ENCODE measurements at places on chromosomes 1 and 21.

DNA sequence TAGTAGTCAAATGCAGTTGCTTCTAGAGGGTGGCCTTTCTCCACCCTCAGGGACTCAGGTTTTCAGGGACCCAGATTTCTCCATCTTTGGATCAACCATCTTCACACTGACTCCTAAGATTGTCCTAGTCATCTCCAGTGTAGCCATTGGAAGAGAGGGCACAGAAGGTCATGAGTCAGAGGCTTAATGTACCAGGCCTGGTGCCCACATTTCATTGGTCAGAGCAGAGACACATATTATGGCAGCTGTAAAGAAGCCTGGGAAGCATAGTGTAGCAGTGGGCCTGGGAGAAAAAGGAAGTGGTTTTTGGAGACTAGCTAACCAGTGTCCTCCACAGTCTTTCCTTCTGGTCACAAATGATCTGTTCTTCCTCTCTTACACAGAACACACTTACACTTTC lies 122.5 kb downstream of the GIPC2 start:
- DNase-seq, result peak; percentile 35

- no peak for DNase-seq
Measured at GRCh38 chr1:185914089-185914488, 179.9 kb downstream of the HMCN1 start.

- DNase-seq, result peak; percentile 29
Measured at GRCh38 chr1:177170756-177171535, at the start of gene BRINP2. Gene BRINP2, plus strand, starts transcription at chr1:177170958. Its CDS starts 58,919 bp downstream, at chr1:177229877.

GRCh38 chr1:202616355-202616915 lies 93.8 kb downstream of the SYT2 start:
- DNase-seq, result no peak

- DNase-seq, result no peak
Measured at GRCh38 chr21:32484706-32485380, 72.3 kb downstream of the EVA1C start.

DNA sequence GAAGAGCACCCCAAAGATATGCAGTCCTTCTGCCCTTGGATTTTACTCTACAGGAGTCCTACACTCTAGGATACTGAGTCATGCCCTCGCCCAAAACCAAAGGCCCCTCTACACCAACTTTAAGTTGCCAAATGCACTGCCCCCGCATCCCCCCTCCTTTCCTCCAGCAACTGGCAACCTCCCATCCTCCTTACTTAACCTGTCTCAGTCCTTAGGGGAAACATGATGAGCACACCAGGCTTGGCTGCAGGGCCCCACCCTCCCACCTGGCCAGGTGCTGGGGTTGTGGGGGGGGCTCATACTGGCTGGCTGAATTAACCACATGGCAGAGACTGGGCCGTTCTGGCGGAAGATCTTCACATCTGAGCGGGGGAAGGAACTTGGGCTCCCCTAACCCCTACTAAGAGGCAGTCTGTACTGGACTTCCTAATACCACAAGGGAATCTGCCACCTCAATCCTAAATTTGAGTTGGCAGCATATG lies 1.2 kb downstream of the HDGF start:
- no peak for DNase-seq

GRCh38 chr1:39165488-39165887 lies 39.0 kb upstream of the MACF1 start:
- no peak for DNase-seq

DNA sequence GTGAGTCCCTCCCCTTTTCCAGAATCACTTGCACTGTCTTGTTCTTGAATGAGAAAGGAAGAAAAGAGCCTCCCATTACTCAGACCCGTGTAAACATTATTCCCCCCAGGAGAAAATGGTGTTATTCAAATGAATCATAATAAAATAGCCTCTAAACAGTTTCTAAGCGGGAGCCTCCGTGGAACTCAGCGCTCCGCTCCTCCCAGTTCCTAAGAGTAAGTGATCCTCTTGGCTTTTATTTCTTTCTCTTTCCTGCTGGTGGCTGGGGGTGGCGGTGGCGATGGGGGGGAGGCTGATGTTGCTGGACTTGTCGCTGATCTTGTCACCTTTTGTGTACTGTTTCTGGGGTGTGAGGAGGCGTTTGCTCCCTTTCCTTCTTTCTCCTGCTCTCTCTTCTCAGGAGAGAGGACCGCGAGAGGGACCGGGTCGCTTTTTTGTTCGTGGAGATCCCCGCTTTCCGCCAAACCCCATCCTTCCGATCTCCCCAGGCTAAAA lies 781 bp downstream of the PROX1 start:
- peak; percentile 20 for DNase-seq

DNA sequence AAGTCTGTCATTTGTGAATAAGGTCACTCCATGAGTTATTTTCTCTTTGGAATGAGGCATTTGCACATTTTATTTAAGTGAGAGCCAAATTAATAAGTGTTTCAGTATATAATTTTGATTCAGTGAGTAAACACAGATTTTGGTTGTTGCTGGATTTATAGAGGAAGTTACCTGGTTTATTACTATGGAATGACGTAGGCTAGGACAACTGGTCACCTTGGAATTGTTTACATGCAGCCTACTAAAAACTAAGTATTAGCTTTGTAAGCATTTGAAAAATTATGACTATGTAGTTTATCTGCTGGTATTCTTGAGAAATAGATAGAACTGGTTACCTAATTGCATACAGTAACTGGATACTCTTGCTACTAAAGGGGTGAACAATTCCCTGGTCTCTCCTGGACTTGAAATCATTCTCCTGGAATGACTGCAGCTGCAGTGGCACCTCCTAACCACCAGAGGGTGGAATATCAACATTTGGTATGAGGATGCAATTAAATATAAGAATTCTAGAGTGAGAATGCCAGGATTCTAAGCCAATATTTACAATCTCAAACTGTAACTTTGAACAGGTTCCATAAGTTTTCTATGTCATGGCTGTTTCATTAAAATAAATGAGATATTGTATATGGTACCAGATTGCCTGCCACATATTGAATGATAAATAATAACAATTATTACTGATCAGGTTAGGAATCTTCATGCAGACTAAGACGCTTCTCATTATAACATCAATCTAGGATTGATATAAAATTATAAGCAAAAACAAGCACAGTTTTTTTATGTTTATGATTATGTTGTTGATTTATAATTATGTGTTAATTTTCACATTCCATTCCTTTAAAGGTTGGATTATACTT lies 3.5 kb upstream of the KRTAP27-1 start:
- peak; percentile 10 for DNase-seq

- no peak for DNase-seq
Measured at GRCh38 chr1:151840421-151840820, 801 bp upstream of the C2CD4D start.

DNA sequence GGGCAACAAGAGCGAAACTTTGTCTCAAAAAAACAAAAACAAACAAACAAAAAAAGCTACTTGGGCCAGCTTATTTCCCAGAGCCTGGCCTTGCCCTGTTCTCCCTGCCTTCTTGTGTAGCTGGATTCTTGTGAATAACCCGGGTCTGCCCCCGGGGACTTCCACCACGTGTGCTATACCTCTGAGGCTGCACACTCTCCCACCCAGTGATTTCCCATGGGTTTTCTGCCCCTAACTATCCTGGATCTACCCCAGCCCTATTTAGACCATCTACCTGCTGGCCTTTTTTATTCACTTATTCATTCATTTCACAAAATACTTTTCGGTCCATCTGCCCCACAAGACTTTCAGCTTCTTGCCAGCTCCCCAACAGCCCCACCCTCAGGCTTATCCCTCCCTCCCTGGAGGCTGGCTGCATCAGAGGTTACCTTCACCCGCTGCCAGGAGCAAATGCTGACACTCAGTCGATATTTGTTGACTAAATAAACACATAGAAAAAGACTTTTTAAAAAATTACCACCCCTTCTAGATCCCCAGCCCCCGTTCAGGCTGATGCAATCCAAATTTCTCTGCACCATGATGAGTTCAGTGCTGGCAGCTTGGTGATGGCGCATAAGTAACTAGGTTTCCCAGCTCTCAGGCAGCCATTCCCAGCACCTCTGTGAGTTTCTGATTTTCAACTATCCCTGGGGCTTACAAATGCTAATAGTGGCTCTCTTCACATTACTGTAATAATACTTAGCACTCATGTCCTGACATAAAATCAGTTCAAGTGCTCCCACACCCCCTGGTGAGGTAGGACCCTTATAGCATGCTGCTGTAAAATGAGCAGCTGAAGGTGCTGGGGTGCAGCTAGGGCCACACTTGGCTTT lies 30.7 kb upstream of the TARBP1 start:
- no peak for DNase-seq

- peak; percentile 58 for DNase-seq
Measured at GRCh38 chr21:41164981-41165655, 2.8 kb upstream of the BACE2 start.

DNA sequence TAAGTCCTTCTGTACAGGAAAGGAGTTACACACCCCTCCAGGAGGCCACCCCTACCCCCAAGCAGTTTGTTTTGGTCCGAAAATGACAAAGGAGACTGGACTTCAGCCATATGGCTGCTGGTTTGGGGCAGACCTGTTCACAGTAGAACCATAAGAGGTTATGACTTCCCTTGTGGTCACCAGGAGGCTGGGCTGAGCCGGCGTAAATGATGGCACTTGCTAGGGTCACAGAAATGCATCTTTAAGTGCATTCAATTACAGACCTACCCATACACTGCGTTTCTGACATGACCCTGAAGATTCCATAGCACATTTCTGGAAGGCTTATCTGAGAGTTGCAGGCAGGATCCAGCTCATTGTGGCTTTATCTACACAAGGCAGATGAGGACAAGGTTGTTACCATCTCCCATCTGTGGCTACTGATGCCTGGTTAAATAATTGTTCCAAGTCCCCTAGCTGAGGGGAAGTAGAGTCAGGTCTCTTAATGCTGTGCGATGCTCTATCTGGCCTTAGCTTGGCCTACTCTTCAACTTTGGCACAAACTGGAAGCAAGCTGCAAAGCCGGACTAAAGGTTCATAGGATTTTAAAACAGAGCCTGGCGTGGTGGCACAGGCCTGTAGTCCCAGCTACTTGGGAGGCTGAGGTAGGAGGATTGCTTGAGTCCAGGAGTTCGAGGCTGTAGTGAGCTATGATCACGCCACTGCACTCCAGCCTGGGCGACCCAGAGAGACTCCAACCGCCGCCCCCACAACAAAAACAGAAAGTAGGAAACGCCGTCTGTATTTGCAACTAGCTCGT lies 1.7 kb upstream of the TRIM67 start:
- no peak for DNase-seq

GRCh38 chr21:32795376-32795775 lies 23.8 kb upstream of the PAXBP1 start:
- no peak for DNase-seq

- DNase-seq, result no peak
Measured at GRCh38 chr1:154453161-154453560, 48.0 kb downstream of the IL6R start.

DNA sequence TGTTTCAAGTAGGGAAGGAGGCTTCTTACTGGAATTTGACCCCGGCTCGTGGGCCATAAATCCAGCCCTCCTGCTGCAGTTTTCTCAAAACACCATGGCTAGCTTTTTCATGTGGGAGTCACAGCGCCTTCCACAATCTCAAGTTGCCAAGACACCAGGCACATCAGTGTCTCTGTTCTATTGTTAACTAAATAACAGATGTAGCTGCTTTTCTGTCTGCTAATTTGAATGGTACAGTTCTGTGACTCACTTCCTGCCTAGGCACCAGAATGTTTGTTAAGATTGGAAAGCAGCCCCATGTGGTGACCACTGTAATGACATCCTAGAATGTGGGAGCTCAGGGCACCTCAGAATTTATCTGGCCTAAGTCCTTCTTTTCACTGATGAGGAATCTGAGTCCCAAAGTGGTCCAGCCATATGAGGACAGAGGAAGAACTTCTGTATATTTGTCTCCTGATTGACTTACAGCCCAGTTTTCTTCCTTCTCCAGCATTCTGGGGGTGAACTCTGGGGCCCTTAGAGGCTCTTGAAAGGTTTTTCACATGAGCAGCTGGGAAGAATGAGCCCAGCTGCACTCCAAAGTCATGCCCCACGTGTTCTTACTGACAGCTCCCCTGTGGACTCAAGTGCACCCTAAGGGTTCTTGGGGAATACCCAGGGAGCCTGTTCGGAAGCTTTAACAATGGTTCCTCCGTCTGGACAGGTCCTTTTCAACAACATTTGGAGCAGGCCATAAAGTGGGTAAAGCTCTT lies 27.5 kb downstream of the TRIM45 start:
- peak; percentile 75 for DNase-seq

DNA sequence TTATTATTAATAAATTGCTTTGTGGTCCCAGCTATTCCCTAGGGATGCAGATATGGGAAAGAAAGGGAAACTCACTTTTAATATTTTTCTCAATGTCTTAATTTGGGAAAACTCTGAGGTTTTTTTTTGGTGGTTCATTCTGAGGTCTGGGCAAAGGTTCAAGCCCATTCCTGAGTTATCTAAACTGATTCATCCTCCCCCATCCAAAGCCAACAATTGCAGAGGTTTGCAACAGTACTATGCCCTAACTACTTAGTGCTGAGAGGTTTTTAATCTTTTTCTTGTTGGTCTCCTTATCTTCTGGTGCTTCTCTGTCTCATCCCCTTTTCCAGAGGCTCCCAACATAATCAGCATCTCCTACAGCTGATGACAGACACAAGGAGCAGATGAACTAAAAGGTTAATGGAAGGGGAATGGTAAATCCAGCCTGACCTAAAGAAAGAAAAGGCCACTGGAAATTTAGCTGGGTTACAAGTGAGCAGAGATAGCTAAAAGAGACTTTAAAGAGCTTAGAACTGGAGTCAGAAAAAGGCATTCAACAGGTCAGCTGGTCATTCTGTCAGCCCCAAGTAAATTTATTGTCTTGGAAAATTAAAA lies 390.4 kb downstream of the TGFB2 start:
- DNase-seq, result peak; percentile 90

- DNase-seq, result no peak
Measured at GRCh38 chr21:31846690-31847089, 26.1 kb upstream of the HUNK start.

DNA sequence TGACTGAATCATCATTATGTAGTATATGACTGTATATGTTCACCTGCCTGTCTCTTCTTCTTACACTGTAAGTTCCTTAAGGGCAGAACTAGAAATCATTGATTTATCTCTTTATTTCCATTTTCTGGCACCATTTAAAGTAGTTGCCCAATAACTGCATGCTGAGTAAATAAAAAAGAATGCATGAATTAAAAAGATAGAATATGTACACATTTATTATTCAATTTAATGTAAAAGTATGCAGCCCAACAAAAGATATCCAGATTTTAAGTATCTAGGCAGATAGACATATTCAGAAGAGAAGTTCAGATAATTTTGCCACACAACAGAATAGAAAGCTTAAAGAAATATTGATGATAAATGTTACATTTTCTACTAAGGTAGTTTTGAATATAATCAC lies 1244.6 kb upstream of the ADGRL4 start:
- DNase-seq, result no peak

DNA sequence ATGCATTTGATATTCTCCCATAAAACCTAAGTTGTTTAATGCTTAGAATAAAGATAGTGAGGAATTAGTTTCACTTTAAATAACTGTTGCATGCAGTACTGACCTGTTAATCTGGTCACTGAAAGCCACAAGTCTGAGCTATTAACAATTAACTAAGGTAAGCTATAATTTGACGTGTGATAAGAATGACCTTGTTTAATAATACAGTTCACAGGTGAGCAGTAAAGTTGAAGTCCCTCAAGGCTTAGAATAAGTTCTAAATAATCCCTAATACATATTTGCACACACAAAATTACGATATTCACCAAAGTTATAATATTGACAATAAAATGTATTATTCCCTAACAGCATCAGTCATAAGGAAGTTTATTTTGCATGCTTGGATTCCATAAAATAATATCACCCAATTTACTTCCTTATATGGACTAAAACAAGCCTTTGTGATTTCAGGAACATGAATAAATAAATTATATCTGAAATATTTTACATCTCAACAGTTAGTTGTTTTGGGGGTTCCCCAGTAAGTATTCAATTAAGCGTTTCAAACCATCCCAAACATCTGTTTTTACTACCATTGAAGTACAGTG lies 70.6 kb upstream of the CHRM3 start:
- no peak for DNase-seq

Measured in IMR-90 (cell line).